ENCODE measurements at places on chromosomes 12 and 14.

DNA sequence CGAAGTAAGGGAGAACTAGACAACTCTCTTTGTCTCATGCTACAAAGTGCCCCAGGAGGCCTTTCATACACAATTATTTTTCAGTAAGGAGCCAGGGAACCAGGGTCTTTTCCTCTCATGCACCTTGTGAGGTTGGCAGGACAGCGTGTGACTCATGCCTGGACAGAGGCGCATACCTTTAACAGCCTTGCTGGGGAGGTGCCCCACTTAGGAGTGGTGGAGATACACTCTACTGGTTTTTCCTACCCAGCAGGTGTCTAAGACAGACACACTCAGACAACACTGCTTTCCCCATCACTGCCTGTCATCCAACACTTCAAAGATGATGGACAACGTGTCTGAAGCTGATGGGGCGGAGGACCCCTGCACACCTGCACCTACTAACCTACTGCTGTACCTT lies 49.1 kb downstream of the B4GALNT3 start:
- DNase-seq = no peak

DNA sequence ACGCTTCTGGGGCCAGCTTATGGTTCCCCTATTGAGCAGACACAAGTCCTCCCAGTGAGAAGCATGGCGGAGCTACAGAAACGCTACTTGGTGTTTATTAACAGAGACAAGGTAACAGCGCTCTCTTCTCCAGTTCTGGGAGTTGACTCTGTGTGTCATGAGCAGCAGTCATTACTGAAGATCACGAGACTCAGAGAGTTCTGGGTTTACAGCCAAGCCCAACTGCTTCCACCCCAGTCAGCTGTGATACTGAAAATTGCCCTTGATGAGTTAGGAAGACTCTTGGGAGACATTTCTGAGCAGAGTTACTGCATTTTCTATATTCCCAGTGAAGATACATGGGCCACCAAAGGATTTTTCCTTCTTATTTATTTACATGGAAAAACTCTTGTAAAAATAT lies 48.6 kb downstream of the CFAP251 start:
- no peak for DNase-seq

DNA sequence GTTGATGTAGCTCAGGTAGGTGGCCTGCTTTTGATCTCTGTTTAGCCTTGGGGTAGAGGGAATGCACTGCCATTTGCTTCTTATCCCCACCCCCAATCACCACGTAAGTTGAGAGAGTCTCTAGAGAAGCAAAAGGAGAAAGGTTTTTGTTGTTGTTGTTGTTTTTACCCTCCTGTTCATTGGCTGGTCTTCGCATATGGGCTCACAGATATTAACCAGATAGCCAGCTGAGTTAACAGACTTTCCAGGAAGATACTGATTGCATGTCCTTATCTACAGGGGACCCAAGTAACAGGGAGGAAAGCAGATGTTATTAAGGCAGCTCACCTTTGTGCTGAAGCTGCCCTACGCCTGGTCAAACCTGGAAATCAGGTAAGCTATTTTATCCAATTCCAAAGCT lies 2.9 kb downstream of the PA2G4 start:
- no peak for DNase-seq

DNA sequence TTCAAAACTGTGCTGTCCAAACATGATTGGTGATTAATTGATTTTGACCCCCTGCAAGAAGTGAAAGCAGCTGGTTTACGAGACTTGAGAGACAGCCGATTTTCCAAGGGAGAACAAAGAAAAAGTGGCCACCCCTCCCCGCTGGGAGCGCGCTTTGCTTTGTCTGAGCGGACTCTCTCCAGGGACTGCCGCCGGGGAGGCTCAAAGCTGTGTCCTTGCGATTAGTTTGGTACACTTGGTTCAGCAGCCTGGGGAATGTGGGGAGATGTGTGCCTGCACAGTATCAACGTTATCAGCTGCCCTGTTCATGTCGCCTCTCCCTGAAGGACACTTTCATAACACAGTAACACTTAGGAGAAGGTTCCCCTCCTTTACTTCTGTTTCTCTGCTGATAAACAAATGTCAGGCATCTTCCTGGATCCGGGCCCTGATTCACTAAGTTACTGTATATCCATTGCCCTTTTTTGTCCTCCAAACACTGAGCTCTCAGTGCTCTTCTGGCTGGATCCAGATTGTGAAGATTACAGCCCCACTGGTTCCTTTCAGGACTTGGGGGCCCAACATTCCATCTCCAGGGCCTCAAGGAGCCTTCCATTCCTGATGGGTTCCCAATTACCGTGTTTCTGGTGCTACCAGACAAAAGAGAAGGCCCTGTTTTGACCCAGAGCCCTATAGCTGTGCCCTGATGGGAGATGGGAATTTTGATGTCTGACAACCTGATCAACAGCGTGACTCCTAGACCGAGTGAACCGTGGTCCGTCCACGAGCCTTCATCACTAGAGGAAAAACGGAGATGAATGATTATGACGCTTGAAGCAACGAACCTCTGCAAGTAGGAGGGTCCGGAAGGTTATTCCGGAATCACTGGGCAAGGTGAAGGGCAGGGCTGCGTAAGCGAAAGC lies 31.7 kb upstream of the TUBA1C start:
- no peak for DNase-seq

DNA sequence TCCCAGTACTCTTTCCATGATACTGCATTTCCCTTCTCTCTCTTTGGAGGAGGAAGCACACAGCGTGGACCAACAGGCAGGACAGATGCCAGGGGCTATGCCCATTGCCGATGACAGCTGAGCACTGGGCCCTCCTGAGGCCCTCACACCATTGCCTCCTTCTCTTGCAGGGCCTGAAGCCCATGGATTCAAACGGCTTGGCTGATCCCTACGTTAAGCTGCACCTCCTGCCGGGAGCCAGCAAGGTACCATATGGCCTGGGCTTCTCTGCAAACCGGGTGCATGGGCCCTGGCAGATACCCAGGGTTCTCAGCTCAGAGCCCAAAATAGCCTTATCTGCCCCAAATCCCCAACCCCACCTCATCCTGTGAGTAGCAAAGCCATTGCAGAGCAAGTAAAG lies 25.2 kb upstream of the OAS1 start:
- no peak for DNase-seq

GRCh38 chr12:116613256-116613655 lies 54.1 kb downstream of the MAP1LC3B2 start:
- DNase-seq = no peak

Measured in activated CD4-positive, alpha-beta T cell treated with anti-CD3 and anti-CD28 coated beads, Interleukin-2, amount 50 U/mL, for 24 hours (primary cell).